ENCODE measurements at places on chromosomes 2 and 18. TPM values are rescaled to one million over a fixed set of nuclear protein-coding genes. Genes with fewer than 3 reads are reported as not detected.

- DNase-seq, result no peak
Measured at GRCh38 chr2:46196871-46197462, 100.2 kb upstream of the EPAS1 start.

GRCh38 chr2:181008407-181008806, 28.0 kb downstream of the UBE2E3 start:
- DNase-seq, result no peak

- DNase-seq, result no peak
Measured at GRCh38 chr2:117056376-117056748, 758.1 kb upstream of the DDX18 start.

The CHRNG gene
- not detected for total RNA-seq

DNA sequence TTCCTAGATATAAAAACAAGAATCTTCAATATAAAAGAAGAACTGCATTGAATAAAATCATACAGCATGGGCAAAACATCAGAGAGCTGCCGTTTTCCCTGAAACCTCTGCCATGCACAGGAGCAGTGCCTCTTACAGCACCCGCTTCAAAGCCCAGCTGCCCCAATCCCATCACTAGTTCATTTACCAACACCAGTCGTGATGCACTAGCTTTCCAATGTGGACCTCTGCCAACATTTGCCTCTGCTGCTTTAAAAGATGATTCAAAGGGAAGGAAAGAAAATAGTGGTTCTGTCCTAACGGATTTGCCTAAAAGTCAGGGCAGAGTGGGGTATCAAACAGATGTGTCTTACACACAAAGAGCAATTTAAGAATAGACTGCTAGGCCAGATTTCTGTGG, 43.4 kb upstream of the AP1S3 start:
- no peak for DNase-seq

- no peak for DNase-seq
Measured at GRCh38 chr2:127590386-127591190, 55.1 kb downstream of the MYO7B start.

DNA sequence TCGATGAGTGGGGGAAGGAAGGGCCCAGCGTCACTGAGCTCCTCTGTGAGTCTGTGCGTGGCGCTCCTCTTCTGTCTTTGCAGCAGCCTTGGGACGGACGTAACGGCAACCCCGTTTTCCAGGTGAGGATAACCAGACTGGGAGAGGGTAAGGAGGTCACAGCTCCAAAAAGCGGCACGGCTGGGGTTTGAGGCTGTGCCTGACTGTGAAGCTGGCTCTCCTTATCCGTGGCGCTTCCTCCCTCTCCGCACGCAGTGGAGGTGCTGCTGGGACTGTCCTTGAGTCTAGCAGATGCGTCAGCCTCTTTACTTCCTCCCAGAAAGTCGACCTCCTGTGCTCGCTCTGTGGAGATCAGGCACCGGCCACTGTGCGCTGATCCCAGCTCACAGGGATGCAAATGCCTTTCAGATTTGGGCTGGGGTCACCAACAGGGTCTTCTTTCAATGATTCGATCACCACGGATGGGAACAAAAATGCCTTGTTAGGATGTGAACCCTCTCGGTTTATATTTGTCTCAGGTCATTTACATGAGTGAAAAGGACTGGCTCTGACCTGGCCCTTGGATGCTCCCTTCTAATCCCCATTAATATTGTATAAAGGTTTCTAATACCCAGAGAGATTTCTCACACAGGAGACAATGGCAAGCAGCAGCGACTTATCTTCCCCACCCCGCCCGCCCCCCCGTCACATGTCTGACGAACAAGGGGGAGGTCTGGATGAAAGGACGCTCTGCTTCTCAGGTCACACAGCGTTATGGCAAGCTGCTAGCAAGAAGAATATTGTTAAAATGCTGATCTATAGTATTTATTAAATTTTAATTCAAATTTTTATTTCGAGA, 30.1 kb upstream of the E2F6 start:
- no peak for DNase-seq

GRCh38 chr2:122535960-122536505, 780.6 kb downstream of the TSN start:
- DNase-seq, result no peak
